ENCODE measurements at places on chromosomes 6 and 20.

DNA sequence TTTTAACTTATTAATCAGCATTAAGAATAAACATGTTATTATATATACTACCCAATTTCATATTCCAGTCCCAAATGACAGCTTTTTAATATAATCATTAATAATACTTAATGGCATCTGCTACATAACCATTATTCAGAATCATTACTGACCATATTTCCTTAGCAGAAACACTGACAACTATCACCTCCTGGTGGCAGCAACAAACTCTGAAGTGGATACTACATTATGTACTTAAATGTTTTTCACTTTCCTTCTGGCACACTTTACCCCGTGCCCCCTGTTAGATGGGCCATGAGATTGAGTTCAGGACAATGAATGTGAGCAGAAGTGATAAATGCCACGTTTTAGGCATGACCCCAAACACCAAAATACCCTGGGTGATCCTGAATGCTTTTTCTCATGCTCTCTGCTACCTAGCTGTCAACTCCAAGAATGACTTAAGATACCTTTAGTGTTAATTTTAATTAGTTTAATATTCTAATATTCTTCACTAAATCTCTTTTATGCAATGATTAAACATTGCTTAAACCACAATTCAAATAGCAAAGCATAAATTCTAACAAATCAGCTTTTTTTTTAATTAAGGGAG lies 77.1 kb downstream of the LMBRD1 start:
- DNase-seq, result peak; percentile 11

DNA sequence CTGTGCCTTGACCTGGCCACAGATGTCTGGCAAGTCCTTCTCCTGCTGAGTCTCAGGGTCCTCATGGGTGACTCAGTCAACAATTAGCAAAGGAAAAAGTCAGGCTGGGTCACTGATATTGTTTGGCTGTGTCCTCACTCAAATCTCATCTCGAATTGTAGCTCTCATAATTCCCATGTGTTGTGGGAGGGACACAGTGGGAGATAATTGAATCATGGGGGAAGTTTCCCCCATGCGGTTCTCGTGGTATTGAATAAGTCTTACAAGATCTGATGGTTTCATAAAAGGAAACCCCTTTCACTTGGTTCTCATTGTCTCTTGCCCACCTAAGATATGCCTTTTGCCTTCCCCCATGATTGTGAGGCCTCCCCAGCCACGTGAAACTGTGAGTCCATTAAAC lies 45.7 kb downstream of the PREX1 start:
- no peak for DNase-seq

- no peak for DNase-seq
Measured at GRCh38 chr6:45663251-45664221, 285.8 kb upstream of the SUPT3H start.

DNA sequence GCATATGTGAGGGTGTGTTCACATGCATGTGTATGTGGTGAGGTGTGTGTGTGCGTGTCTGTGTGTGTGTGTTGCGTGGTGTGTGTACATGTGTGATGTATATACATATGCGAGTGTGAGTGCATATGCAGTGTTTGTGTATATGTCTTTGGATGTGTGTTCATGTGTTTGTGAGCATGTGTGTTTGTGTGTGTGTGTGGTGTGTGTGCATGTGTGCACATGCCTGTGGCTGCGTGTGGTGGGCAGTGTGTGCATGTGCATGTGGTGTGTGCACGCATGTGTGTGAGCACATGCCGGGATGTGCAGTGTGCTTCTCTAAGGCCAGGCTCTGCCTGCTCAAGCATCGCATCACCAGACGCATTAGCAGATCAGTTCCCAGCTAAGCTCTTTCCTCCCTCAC lies 5.7 kb downstream of the THBS2 start:
- DNase-seq, result no peak

DNA sequence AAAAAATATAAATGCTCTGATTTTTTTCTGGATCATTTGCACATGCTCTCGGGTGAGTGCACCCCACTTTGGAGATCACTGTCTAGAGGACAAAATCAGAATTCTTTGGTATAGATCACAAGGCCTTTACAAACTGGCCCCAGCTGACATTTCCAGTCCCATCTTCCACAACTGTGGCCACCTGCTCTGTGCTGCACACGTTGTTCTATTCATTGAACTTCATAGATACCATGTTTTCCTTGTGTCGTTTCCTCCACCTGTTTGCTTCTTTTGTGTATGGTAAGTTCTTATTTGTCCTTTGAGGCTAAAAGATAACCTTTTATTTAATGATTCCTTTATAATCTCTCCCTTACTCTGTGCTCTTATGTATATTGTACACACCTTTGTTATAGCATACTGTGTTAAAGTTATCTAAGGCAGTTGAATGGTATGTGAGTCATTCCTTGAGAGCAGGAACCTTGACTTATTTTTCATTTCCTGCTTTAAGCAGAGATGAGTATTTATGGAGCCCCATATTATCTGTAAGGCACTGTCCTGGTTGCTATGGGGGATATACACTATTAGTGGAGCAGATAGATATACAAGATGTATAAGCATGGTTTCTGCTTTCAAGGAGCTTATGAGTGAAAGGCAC lies 12.0 kb upstream of the SLC17A5 start:
- no peak for DNase-seq

- DNase-seq, result no peak
Measured at GRCh38 chr6:30075790-30076732, 492 bp upstream of the RNF39 start.

- no peak for DNase-seq
Measured at GRCh38 chr6:155223646-155224451, 40.0 kb upstream of the CLDN20 start.

DNA sequence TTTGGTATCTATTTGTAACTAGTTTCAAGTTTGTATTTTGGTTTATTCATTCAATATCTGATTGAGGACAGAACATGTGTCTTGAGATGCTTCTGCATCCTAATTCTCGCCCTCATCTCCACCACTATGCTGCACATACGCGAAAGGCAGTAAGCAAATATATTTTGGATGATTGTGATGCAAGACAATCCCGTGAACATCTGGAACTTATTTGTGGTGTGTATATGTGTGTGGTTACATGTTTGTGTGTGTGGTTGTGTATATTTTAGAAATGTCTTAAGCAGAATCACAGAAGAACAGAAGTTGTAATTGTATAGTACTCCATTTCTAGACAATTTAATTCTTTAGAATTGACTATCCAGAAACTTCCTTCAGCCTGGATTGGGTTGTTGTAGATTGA lies 35.1 kb upstream of the RNF144B start:
- DNase-seq, result no peak

GRCh38 chr6:105014954-105015353 lies 58.0 kb downstream of the LIN28B start:
- no peak for DNase-seq

DNA sequence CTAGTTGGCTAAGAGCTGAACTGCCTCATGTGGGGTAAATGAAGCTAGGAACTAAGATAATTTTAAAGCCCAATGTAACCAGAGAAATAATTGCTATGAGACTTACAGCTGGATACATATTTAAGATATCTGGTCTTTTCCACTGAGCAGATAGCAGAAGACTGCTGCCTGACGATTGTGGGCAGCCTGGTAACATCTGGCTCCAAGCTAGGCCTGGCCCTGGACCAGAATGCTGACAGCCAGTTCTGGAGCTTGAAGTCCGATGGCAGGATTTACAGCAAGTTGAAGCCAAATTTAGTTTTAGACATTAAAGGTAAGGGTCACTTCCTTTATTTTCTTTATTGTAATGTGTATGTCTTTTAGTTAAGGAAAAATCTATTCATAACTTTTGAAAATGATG lies 65.7 kb downstream of the RTN4IP1 start:
- DNase-seq, result no peak

GRCh38 chr6:26278536-26278935 lies 86.5 kb upstream of the BTN3A2 start:
- no peak for DNase-seq

DNA sequence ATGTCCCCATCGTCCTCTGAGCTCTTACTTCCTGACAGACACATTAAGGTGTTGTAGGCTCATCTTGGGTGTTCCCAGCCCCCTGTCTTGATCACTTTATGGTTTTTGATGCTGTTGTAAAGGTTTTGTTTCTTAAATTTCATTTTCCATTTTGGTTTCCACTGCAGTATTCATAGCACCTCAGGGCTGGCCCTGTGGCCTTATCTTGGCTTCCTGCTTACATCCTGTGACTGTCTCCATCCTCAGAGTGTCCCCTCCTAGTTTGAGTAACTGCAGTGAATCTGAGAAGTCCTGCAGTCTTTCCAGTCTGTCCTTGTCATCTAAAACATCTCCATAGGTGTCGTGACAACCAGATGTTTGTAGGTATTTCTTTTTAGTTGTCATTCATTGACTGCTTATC lies 50.9 kb downstream of the JARID2 start:
- no peak for DNase-seq

DNA sequence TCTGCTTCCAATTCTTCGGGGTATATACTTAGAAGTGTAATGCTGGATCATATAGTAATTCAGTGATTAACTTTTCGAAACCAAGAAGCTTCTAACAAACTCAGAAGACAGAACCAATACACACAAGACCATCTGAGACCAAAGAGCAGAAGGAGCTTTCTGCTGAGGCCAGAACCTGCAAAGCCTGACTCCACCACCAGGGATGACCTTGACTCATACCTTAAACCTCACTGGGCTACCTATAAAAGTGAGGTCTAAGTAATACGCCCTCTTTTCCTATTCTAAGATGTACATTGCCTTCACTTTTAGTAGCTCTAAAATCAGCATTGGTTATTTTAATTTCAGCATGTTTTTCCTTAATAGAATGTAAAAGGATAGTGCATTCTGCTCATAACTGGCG lies 84.8 kb downstream of the FOXF2 start:
- no peak for DNase-seq

DNA sequence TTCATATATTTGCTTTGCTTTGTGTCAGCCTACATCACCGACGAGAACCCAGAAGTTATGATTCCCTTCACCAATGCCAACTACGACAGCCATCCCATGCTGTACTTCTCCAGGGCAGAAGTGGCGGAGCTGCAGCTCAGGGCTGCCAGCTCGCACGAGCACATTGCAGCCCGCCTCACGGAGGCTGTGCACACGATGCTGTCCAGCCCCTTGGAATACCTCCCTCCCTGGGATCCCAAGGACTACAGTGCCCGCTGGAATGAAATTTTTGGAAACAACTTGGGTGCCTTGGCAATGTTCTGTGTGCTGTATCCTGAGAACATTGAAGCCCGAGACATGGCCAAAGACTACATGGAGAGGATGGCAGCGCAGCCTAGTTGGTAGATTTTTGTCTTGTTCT lies 28.5 kb downstream of the DSE start:
- DNase-seq, result no peak

DNA sequence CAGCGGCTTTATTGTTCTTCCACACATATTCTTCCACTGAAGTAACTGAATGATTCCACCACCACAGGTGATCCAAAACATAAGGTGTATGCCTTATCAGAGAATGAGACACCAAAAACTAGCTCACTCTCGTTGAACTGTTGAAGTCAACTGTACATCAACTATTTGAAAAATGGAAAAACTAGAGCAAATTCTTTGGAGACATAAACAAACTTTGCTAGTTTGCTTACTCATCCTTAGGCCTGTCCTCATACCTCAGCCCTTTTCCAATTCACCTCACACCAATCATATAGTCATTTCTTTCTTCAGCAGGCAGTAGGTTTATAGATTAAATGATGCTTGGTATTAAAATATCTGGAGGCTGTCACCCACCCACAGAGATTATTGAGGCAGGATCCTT lies 77.1 kb upstream of the RNF217 start:
- no peak for DNase-seq

- peak; percentile 91 for DNase-seq
Measured at GRCh38 chr6:159693128-159693893, at the start of gene SOD2. SOD2 (minus strand) TSS chr6:159693241; CDS start chr6:159693167, 74 bp downstream.

DNA sequence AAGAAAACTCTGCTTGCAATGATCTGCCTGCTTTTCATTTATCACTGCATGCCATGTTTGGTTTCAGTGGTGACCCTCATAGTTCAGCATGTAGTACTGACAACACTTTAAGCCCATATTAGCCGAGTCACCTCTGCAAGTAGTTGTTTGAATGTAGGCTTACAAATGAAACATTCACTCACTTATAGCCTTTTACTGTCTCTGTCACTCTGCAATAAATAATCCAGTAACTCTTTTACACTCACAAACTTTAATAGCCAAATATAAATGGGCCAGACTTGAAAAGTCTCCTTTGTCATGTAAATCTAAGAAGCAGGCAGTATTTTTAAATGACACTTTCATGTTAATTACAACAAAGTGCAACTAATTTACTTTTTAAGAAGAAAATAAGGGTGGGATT lies 1460.0 kb upstream of the ADGRB3 start:
- no peak for DNase-seq

GRCh38 chr20:18091623-18092022 lies 33.9 kb upstream of the OVOL2 start:
- no peak for DNase-seq

DNA sequence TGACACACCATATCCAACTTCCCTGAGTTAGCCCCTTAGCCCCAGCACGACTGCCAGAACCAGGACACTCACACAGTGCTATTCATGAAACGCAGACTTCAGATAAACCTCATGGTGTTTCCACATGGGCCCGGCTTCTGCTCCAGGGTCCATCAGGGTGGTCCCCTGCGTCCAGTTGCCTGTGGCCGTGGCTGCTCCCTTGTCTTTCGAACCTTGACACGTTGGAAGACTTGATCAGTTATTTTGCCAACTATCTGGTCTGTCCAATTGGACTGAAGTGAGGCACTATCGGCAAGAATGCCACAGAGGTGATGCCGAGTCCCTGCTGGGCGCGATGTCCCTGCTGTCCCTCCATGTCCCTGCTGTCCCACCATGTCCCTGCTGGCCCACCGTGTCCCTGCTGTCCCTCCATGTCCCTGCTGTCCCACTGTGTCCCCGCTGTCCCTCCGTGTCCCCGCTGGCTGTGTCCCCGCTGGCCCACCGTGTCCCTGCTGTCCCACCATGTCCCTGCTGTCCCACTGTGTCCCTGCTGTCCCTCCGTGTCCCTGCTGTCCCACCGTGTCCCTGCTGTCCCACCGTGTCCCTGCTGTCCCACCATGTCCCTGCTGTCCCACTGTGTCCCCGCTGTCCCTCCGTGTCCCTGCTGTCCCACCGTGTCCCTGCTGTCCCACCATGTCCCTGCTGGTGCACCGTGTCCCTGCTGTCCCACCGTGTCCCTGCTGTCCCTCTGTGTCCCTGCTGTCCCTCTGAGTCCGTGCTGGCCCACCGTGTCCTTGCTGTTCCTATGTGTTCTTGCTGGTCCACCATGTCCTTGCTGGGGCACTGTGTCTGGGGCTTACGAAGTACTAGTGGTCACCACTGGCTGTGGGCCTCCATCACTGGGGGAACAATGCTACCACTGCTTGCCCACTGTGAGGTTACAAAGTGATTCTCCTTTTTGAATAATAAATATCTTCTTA lies 251.4 kb downstream of the DLL1 start:
- no peak for DNase-seq

Measured in HEK293T (cell line).